ENCODE measurements at places on chromosomes 5 and 9.

- peak; percentile 38 for DNase-seq
Observed at GRCh38 chr9:117734523-117735314, 30.5 kb downstream of the TLR4 start.

DNA sequence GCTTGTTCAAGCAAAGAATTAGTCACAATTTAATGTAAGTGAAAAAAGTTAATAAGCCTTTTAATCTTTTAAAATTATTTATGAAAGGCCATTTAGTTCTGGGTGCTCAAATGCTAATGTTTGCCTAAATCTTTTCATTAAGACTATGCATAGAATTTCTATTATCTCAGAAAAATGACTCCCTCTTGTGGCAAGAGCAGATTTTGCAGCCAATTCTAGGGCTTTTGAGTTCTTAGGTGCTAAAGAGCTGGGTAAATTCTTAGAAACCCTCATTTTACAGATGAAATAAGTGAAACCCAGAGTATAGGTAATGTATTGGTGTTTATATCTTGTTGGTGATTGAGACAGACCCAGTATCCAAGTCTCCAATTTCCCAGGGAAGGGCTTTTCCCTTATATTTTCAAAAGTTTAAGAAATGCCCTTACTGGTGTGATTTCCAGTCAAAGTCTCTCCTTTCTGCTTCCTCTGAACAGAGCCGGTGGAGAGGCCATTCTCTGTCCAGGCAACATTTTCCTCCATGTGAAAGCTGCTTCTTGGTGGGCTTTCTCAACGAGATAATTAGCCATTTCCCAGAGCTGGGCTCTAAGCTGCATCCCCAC lies 24.1 kb upstream of the PCSK5 start:
- peak; percentile 41 for DNase-seq

DNA sequence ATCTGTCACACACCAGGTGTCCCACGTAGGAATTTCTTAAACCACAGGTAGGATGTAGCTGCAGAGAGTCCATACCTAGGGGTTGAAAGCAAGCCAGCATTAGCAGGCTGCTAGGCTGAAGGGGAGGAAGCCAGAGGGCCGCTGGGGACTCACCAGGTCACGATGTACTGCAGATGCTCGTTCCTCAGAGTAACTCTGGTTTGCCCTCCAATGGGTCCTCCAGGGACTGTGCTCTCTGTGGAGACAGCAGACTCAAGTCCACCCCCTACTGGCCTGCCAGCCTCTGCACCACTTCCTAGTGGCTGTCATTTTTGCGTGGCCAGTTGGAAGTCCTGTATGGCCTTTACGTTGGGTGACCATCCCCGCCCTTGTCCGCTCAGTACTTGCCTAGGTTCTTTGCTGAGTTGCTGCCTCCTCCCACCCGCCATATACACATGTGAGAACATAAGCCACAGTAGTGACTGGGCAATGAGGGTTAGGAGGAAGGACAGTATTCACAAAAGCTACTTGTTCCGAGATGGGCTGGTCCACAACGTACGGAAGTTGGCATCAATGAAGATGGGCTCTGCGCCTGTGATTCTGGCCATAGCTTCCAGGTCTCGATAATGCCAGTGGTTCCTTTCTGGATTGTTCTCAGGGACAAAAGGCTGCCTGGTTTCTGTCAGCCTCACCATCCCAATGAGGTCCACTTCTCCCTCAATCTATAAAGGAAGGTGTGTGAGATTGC lies 4.1 kb downstream of the RPL7A start:
- peak; percentile 61 for DNase-seq

DNA sequence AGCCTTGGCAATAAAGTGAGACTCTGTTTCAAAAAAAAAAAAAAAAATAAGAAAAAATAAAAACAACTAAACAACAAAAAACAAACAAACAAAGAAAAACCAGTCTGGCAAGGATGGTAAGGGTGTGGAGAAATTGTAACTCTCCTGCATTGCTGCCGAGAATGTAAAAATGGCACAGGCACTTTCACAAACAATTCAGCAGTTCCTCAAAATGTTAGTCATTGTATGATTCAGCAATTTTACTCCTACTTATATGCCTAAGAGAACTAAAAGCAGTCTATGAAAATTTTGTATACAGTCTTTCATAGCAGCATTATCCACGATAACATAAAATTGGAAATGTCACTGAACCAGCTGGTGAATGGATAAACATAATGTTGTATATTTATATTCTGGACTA lies 280.4 kb downstream of the CDH9 start:
- DNase-seq = no peak

DNA sequence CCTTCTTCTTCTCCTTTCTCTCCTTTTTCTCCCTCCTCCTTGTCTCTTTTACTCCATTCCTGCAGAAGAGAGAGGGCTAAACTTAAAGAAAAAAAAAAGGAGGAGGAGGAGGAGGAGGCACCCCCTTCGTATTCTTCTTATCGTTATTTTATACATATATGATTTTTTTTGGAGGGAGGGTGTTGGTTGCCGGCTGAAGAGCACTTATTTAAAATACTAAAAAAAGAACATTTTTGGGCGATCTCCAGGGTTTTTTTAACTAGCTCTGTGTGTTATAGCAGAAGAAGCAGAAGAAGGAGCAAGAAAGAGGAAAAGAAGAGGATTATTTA lies 381 bp downstream of the NR2F1 start:
- no peak for DNase-seq

GRCh38 chr5:120535900-120536299 lies 71.8 kb downstream of the PRR16 start:
- DNase-seq = no peak

DNA sequence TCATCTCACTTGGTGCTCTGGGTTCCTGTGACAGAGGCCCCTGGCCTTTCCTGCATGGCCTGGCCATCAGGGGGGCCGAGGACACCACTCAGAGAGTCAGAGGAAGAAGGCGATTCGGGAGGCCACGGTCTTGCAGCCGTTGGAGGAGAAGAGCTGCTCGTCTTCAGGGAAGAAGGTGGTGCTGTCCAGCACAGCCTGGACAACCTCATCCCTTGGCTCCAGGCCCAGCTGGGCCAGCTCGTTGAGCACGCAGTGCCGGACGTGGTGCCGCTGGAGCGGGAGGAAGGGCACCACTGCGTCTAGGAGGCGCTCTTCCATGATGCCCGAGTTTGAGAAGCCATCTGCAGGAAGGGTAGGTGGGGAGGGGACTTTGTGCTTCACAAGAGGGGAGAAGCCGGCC lies 3.2 kb downstream of the TOR2A start:
- DNase-seq = no peak

- DNase-seq = no peak
Observed at GRCh38 chr9:92655896-92656536, 13.9 kb downstream of the IPPK start.

- peak; percentile 26 for DNase-seq
Observed at GRCh38 chr9:34070606-34071324, 22.1 kb upstream of the UBAP2 start.

GRCh38 chr5:169873642-169874041 lies 106.7 kb downstream of the INSYN2B start:
- DNase-seq = peak; percentile 29

- no peak for DNase-seq
Observed at GRCh38 chr5:66870708-66871107, 274.5 kb downstream of the MAST4 start.

GRCh38 chr9:133368249-133368881 lies 7.5 kb downstream of the SURF4 start:
- DNase-seq = peak; percentile 40

GRCh38 chr9:20619487-20620200 lies 2.7 kb downstream of the MLLT3 start:
- peak; percentile 7 for DNase-seq

DNA sequence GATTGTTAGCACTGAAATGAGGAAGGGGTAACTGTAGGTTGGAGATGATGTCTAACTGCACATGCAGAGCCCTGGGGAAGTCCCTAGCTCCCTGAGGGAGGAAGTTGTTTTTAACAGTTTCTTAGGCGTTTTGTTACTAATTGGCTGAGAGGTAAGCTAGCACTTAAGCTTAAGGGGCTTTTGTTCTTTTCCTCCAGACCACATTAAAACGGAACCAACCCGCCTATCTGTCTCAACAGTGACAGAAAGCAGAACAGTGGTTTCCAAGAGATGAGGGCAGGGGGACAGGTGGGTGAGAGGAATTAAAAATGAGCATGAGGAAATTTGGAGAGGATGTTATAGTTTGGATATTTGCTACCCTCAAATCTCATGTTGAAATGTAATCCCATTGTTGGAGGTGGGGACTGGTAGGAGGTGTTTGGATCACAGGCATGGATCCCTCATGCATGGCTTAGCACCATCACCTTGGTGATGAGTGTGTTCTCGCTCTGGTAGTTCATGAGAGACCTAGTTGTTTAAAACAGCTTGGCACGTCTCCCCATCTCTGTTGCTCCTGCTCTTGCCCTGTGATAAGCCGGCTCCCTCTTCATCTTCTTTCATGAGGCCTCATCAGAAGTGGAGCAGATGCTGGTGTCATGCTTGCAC lies 38.9 kb downstream of the LYRM7 start:
- DNase-seq = no peak

DNA sequence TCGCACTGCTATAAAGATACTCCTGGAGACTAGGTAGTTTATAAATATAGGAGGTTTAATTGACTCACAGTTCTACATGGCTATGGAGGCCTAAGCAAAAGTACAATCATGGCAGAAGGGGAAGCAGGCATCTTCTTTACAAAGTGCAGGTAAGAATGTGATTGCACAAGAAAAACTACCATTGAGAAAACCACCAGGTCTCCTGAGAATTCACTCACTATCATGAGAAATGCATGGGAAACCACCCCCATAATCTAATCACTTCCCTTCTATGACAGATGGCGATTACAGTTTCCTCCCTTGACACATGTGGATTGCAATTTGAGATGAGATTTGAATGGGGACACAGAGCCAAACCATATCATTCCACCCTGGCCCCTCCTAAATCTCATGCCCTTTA lies 121.2 kb upstream of the ST8SIA4 start:
- no peak for DNase-seq

- peak; percentile 69 for DNase-seq
Observed at GRCh38 chr5:140372971-140373487, 13.0 kb downstream of the SLC4A9 start.

DNA sequence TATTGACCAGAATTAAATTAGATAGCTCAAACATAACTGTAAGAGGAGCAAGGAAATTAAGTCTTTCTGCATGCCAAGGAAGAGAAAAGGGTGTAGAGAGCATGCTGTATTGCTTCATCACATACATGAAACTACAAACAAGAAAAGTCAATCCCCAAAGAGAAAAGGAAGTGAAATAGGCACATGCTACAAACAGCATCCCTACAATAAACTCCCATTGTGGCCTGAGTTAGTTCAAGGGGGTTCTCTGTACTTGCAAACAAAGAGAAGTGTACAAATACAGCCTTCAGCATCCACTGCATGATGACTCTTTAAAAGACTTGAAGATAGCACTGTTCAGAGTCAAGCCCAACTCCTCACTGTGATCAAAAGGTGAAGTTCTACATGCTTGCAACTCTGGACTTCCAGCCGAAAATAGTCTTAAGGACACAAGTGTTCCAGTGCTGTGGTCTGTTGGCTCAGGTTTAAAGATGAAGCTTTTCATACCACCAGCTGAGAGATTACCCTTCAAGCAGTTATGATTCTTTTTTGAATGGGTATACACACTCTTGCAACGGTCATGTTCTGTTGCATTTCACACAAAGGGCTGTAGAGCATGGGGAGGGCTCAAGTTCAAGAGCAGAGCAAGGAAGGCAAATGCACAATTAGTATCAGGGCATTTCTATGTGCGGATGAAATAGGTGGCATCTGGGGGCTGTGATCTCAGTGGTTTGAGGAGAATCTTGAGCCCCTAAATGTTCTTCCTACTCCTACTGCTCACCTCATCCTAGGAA lies 534.5 kb downstream of the EBF1 start:
- DNase-seq = no peak

GRCh38 chr9:93466416-93467061 lies 13.2 kb upstream of the FAM120AOS start:
- DNase-seq = no peak

DNA sequence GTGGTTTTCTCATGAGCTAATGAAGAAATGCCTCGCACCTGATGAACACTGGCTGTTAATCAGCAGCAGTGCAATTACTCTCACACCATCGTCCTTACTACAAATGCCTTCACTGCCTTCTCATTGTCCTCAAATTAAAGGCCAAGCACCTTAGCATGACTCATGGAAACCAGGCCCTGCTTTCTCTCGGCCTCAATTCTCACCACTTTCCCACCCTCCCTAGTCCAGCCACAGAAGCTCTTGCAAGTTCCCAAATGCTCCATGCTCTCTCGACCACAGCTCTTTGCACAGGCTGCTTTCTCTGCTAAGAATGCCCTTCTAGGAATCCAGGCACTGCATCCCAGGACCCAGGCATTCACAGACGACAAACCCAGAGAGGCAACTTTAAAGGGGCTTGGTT lies 94.6 kb upstream of the KLF4 start:
- DNase-seq = no peak

DNA sequence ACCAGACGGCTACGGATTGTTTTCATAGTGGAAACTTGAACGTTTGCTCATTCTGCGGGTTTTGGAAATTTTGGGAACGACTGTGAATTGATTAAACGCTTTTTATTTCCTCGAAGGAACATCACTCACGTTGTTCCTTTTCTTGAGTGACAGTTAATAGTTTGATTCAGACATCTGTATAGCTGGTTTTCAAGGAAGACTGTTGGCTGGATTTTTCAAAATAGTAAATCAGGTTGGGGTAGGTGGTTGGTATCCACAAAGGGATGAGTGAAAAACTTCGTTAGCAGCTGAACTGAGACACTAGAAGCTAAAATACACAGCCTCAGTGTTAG lies 1.1 kb downstream of the TGFBR1 start:
- DNase-seq = no peak

GRCh38 chr5:133643365-133643764 lies 31.0 kb upstream of the FSTL4 start:
- DNase-seq = no peak

DNA sequence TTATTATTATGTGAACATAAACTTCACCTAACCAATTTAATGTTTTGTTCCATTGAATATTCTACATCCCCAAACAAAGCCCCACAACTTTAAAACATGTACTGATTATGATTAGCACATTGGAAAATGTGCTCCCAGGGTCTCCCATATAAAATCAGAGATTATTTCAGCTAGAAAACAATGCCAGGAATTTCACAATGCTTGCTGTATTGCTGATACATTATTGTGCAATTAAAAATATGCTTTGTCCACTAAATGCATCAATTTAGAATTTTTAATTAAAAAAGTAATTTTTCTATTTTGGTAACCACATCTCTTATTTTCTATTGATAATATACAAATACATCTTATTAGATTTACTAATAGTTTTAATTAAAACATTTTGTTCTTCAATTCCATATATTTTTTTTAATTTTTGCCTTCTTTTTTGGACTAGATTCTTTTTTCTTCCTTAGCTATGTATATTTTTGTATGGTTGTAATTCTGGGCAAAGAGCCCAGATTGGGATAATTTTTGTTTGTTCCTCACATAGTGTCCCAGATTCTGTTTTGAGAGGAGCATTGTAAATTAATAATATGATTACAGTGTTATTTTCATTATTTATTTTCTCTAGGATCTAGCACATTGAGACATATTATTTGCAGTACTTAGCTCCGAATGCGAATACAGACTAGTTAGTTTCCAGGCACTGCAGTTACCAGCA lies 241.5 kb upstream of the CDH18 start:
- no peak for DNase-seq
